ENCODE measurements at places on chromosomes 2 and 18. TPM values are rescaled to one million over a fixed set of nuclear protein-coding genes. Genes with fewer than 3 reads are reported as not detected.

DNA sequence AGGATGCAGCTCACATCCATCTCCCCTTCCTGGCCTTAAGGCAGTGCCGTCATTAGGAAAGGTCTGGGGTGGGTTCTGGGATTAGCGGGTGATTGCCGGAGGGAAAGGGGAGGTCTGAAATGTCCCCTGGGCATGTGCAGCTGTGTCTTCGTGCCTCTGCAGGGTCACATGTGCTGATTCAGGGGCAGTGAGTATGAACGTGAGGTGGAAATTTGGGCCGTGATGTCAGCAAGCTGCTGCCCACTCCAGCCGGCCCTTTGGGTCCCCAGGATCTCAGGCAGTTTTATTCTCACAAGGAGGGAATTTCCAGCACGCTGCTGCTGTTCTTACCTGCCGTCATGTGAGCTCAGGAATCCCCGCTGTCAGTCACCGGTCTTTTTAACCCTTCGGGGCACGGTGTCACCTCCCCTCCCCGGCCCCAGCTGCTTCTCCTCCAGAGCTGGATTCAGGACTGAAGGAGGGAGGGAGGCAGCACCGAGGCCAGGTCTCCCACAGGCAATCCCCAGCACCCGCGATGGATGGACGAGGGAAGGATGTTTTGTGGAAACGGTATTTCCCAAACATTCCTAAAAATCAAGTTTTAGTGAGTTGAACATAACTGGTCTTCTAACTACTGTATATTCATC lies 23.5 kb downstream of the GPR35 start:
- DNase-seq: no peak

DNA sequence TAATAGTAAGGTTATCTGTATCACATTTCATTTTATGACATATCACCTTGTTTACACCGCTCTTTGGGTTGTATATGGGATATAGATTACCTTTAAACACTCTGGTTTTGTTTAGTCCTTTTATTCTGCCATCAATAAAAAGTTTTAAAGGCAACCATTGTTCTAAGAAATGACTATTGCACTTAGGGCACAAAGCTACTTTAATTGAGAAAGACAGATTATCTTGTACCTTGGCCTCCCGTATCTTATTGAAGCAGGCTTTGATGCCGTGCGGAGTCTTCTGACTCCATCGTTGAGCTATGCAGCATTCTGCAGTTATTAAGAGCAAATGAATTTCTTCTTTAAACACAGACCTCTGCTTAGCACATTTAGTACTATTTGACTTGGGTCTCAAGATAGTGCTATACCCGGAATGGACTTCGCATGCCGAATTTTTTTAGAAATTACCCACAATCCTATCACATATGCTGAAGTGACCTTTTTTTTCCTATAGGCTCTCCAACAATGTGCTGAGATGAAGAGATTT lies 16.7 kb downstream of the PKDCC start:
- no peak for DNase-seq

GRCh38 chr2:97267411-97268074 lies 154.6 kb downstream of the ANKRD36 start:
- DNase-seq: no peak

- DNase-seq: no peak
Measured at GRCh38 chr2:30865892-30866681, 58.8 kb upstream of the CAPN13 start.

DNA sequence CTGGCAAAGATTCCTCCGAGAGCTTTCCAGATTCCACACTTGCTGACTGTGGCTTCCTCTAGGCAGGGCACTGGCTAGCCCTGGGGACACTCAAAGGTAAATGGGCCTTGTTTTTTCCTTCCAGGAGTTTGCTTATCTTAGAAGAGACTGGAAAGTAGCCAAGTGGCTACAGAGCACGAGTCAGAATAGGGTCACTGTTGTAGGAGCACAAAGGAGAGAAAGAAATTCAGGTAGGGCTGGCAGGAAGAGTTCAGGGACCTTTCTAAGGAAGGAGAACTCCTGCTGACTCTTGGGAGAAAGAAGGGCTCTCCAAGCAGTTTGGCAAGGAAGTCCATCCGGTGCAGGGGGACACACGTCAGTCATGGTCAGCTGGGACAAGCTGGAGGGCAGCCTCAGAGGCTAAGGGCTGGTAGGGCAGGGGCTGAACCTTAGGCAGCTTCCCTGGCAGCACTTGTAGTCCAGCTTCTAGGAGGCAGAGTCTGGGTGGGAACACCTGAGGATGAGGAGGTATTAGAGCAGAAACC lies 39.5 kb downstream of the NIFK start:
- DNase-seq: no peak

Gene SLC23A3
- total RNA-seq: 0.11 TPM

Gene MOGAT1
- total RNA-seq: not detected
